ENCODE measurements at places on chromosomes 6 and 20.
A peak's percentile ranks its signal among the peaks of the same experiment; 100 is the strongest.

GRCh38 chr20:38873050-38873581, 53.1 kb upstream of the FAM83D start:
- peak; percentile 62 for DNase-seq

DNA sequence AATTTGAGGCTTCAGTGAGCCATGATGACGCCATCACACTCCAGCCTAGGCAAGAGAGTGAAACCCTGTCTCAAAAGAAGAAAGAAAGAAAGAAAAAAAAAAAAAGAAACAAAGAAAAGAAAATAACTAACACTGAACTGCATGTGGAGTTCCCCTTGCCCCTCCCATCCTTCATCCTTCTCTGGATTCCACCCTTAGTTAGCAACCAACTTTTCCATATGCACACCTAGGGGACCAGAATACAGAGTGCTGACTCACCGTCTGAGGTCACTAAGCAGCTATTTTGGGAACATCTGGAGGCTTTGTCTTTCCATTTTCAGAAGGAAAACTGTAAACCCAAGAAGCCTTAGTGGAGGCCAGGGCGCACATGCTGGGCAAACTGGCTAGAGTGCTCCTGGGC, 257.4 kb downstream of the MAFB start:
- DNase-seq: no peak

GRCh38 chr6:85493389-85493788, 43.5 kb downstream of the NT5E start:
- no peak for DNase-seq

GRCh38 chr6:71544028-71544427, 255.4 kb downstream of the OGFRL1 start:
- no peak for DNase-seq

GRCh38 chr20:14986026-14986655, 648.7 kb upstream of the FLRT3 start:
- no peak for DNase-seq

DNA sequence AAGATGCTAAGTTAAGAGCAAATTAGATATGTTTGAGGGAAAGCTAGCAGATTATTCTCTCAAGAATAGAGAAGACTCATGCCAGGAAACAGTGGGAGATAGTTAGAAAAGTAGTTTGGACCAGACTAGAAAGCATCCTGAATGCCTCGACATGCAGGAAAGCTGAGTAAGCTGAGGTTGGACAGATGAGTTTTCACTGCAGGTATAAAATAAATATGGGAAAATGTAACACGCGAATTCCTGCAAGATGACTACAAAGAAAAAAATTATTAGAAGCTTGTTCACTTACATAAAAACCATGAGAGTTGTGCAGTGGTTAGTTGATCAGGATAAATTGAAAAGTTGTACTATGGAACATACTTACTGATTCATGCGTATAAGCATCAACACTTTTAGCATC, 484.2 kb upstream of the MANEA start:
- DNase-seq: no peak

- no peak for DNase-seq
These were observed 52.1 kb upstream of the PKIB start for GRCh38 chr6:122558080-122558479.

GRCh38 chr6:38583523-38583922, 56.2 kb downstream of the BTBD9 start:
- DNase-seq: no peak

DNA sequence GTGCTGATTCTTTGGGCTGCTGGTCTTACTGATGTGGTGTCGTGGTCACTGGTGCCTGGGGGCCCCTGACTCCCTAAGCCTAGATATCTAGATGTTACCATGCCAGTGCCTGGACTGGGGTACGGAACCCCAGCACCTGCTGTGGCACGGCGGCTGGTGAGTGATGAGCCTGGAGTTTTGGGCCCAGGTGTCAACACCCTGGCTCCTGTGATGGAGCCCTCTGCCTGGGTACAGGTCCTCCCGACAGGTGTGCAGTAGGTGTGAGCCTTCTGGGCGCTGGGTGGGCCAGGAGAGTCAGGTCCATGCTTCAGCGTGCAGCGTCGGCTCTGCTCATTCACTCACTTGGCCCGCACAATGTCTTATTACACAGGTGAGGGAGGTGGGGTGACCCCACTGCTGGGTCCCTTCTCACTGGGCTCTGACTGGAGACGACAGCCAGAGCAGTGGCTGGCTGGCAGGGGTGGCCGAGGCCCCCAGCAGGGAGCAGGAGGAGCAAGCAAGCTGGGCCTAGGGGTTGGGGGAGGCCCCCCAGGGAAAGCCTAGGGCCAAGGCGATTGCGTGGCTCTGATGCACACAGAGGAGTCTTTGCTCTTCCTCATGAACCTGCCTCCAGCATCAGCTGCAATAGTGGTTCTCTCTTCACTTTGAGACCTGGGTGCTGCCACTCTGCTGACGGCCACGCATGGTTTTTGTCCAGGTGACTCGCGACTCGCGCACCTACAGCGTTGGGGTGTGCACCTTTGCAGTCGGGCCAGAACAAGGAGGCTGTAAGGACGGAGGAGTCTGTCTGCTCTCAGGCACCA, 42.5 kb upstream of the SLC22A1 start:
- no peak for DNase-seq

DNA sequence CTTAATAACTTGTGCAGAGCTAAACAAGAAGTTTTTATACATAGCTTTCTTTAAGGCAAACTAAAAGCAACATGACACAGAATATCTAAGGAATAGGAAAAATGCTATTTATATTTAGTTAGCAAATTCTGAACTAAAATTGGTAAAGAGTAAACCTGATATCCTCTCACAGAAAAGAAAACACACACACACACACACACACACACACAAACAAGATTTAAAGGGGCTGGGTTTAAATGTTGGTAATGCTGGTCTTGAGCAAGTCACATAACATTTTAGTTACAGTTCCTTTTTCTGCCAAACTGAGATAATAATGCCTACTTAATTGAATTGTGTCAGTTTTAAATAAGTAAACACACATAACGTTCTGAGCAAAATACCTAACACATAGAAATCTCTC, 1.6 kb downstream of the TRDN start:
- no peak for DNase-seq

GRCh38 chr6:91029211-91029610, 442.3 kb upstream of the MAP3K7 start:
- no peak for DNase-seq

- DNase-seq: no peak
These were observed 45.7 kb upstream of the TSHZ2 start for GRCh38 chr20:52926505-52926904.

- no peak for DNase-seq
These were observed 3.5 kb downstream of the ZFAND3 start for GRCh38 chr6:37822851-37823682.

DNA sequence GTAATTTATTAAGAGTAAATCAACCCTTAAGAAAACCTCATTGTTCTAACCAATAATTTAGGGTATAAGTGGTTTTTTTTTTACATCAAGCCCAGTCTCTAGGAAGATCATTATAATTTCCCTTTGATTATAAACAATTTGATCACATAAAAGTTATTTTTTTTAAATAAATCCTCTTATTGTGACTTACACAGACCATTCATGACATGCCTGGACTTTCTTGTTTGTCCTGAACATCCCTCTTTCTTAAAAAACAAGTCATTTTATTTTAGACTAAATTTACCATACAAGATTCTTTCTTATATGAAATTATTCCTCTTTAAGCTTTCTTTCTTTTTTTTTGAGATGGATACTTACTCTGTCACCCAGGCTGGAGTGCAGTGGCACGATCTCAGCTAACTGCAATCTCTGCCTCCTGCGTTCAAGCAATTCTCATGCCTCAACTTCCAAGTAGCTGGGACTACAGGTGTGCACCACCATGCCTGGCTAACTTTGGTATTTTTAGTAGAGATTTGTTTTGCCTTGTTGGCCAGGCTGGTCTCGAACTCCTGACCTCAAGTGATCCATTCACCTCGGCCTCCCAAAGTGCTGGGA, 53.6 kb upstream of the AGPAT4 start:
- no peak for DNase-seq

- DNase-seq: no peak
These were observed 23.7 kb upstream of the MAP3K4 start for GRCh38 chr6:160967833-160968232.

- no peak for DNase-seq
These were observed 68.4 kb downstream of the ATG5 start for GRCh38 chr6:106257195-106257594.

GRCh38 chr6:164690702-164691500, 618.5 kb downstream of the C6orf118 start:
- no peak for DNase-seq

- DNase-seq: no peak
These were observed 27.6 kb downstream of the DCDC2 start for GRCh38 chr6:24330137-24330732.

DNA sequence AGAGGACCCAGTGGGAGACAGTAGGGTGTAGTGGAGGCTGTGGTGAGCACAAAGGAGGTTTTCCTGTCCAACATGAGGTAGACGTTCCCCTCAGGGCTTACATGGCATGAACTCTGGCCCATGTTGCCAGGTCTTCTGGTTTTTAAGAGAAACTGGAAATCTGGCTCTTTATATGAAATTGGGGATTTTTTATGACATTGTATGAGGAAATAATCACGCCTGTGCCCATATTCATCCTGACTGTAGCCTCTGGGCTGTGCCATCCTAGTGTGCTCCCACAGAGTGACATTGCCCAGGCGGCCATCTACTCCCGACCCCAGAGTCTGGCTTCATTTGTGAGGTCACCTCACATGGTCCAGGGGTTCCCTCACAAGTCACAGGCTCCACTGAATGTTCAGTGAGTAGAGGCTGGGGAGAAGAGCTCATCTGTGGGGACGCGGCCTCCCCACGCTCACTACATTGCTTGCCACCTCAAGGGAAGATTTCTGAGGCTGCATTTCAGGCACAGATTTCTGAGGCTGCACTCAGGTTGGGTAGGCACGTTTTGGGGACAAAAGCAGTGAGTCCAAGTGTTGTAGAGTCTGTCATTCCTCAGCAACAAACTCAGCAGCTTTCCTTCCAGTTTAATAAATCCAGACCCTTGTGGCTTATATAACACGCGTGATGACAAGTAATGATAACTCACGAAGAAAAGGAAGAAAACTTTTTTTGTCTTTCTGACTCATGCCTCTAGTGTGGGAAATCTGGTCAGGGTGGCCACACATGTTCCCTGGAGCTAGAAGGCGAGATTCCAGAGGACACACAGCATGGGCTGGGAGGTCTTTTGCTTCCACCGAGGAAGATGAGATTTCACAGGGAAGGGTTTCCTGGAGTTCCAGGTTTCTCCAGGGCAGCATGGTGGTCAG, 41.7 kb downstream of the SLC24A3 start:
- no peak for DNase-seq

DNA sequence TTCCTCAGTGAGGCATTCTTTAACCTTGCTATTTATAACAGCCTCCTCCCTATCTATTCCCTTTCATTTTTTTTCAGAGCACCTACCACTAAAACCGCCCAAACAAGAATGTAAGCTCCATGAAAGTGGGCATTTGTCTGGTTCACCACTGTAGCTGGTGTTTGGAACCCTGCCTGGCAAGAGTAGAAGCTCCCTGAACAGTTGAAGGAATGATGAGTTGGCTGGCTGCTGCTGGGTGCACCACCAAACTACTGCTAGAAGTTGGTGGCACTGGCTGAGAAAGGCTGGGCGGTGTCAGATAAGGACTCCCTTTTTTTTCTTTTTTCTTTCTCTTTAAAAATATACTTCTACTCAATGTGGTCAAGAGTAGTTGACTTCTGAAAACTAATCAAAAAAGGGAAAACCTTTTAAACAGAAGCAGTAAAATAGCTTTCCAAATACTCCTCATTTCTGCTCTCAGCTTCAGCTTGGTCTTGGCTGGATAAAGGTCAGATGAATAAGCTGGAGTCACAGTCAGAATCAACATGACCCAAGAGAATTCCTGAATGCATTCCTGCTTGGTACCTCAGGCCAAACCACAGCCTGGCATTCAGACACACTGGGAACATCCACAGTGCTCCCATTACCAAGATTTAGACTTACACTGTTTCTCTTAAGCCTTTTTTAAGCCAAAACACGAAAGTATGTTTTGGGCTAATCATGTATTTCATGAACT, 38.0 kb downstream of the RTN4IP1 start:
- DNase-seq: no peak
